ENCODE measurements at places on chromosomes 2 and 18.

- DNase-seq, result no peak
These were observed 89.7 kb downstream of the SPTBN1 start for GRCh38 chr2:54545702-54546450.

DNA sequence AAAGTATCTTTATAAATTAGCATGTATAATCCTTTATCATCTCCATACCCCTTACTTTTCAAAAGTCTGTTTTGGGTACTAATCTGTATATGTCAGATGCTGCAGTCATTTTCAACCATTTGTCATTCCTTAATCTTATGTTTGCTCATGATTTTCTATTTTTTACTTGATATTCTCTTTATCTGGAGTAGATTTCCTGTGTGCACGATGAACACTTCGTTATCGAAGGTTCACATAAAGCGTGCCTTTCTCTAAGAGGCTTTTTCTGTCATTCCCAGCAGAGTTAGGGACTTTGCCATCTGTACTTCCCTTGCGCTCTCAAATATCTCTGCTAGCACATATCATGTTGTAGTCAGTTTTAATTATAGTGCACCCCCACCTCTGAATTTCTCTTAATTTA, 123.2 kb downstream of the BIRC6 start:
- DNase-seq, result no peak

GRCh38 chr2:16632598-16632997, 33.0 kb downstream of the CYRIA start:
- no peak for DNase-seq

- DNase-seq, result no peak
These were observed 12.0 kb upstream of the ATP6V1C2 start for GRCh38 chr2:10709290-10709939.

DNA sequence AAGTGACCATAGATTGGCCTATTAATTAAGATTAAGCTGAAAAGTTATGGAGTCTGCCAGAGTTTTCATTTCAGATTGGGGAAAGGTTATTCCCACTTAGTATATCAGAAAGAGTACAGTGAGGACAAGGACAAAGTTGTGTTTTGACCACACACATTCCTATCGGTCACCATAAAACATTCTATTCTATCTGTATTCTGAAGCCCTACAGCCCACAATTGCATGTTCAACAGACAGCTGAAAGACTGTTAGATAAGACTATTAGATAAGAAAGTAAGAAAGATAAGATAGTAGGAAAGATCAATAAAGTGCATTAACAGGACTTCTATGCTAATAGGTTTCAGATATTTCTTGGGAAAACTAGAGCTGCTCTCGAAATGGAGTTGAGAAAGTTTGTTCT, 26.7 kb upstream of the ACYP2 start:
- DNase-seq, result no peak

DNA sequence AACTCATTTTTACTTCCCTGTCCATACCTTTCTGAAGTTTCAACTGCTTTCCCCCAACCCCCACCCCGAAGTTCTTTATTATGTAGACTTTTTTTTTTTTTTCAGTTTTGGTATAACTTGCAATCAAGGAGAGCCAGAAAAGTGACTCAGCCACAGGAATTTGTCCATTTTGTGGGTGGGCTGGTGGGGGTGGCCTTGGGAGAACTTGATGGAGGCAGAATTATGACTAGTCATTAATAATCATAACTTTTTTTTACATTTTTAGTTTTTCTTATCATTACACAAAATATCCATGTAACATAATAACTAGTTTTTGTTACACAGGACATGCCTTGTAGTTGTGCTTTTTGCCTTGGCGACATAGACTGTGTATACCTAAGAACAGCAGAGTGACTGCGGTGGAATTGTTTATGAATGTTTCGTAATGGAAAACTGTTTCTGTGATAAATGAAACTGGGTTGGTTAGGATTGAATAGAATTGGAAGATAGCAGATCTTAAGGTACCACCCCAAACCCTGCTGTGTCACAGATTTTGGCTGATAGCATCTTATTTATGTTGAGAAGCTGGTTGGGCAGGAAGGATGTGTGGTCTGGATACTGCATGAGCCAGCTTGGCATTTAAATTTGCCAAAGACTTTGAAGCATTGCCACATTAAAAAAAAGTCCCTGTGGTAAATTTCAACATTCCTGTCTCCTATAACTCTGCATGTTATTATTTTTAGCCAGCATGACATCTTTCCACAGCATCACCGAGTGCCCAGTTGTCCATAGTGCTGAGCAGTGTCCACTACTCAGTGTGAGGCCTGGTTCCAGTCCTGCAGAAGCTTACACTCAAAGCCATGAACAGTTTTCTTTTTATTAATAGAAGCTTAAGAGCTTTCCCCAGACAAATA, 30.7 kb downstream of the LYPD6B start:
- no peak for DNase-seq

GRCh38 chr2:160270571-160271113, 70.6 kb upstream of the ITGB6 start:
- no peak for DNase-seq

- no peak for DNase-seq
These were observed 9.8 kb downstream of the TUBB6 start for GRCh38 chr18:12317664-12318333.

DNA sequence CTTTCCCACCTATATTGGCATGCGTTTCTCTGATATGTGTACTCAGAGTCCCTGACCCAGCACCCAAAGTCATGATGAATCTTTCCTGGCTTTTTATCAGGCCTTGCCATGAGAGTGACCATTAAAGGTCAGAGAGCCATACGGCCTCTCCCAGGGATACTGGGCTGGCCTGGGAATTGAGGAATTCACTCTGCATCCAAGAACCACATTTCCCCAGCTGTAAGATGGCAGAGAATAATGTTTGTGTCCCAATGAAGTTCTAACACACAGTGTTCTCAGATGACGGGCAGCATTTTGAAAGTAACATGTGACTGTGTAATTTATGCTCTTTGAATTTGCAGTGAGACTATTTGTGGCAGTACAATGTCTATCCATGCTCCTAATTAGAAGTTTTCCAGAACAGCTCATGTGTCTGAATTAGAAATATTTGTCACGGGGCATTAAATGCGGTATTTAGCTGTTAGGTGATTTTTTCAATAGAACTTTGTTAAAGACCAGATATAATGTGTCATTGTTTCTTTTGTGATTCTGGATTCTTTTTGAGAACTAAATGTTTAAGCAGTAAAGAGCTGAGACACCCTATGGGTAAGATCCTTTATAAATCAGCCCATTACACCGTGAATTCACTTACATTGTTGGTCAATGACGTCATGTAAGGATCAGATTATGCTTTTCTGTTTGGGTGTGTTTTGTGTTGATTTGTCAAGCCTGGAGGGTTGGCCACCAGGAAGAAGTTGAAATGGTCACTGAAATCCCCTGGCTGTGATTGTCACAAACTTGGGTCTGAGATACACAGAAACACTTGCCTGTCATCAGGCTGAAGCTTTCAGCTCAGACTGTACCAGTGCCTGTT, 7.3 kb upstream of the SLC3A1 start:
- DNase-seq, result no peak

DNA sequence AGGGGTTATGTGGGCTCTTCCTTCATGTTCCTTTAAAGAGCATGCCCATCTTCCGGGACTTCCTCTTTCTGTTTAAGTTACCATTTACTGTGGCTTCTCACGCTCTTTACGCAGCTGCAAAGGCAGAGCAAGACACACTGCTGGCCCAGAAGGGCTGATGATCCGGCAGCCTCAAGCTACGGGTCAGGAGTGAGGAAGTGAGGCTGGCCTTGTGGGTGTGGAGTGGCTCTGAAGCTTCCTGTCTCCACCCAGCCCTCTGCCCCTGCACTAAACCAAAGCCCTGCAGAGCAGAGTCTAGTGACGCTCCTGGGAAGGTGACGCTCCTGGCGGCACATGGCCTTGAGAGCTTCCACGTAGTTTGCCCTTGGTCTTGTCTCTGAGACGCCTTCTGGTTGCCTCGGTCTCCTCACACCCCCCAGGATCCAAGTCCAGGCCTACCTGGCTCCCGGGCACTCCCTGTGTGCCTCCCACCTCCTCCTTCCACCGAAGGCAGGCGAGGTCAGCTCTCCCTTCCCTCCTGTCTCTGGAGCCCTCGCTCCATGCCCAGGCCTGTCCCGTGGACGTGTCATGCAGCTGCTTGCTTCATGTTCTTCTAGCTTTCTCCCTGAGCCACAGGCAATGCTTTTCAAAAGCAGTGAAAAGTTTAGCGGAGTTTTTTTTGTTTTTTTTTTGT, 50.3 kb downstream of the ARL4C start:
- DNase-seq, result peak; percentile 58

DNA sequence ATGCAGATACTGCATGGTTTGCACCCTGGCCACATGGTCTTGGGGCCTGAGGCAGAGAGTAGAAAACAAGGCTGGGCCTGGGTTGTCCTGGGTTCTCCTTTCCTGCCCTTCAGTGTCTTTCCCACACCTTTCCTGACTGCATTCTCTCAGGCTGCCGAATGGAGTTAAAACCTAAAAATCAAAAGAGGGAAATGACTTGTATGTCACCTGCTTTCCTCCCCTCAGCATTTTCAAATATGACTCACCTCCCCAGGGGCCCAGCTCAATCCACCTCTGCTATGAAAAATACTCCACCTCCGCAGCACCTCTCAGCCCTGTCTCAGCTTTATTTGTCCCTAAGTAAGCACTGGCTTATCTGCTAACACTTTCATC, 457.8 kb upstream of the MEX3C start:
- DNase-seq, result no peak

- no peak for DNase-seq
These were observed 1088.1 kb downstream of the TSN start for GRCh38 chr2:122843503-122843902.

DNA sequence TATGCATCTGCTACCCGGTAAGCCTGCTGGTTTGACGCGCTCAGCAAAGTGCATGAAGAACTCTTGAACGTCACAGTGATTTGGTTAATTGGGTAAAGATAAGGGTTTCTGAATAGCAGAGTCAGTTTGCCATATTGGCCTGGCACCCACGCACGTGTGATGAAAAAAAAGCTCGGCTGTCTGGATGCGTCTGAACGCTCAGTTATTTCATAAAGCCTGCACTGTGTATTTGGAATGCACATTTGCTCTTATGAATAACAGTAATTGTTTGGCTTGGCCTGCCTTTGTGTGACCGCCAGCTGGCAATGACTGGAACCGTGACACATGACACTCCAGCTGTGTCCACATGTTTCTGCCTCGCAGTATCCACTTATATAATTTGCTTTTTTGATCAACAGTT, 129.2 kb upstream of the MEIS1 start:
- DNase-seq, result no peak

- DNase-seq, result no peak
These were observed 115.3 kb upstream of the THOC1 start for GRCh38 chr18:383135-383534.

DNA sequence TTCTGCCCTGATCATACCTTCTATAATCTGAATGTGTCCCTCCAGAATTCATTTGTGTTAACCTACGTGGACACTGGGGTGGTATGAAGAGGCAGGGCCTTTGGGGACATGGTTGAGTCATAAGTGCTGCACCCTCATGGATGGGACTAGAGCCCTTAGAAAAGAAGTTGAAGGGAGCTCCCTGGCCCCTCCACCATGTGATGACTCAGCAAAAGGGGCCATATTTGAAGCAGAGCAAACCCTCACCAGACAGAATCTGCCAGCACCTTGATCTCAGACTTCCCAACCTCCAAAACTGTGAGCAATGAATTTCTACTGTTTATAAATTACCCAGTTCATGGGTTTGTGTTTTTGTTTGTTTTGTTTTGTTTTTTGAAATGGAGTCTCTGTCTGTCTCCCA, 33.4 kb upstream of the CD207 start:
- no peak for DNase-seq

DNA sequence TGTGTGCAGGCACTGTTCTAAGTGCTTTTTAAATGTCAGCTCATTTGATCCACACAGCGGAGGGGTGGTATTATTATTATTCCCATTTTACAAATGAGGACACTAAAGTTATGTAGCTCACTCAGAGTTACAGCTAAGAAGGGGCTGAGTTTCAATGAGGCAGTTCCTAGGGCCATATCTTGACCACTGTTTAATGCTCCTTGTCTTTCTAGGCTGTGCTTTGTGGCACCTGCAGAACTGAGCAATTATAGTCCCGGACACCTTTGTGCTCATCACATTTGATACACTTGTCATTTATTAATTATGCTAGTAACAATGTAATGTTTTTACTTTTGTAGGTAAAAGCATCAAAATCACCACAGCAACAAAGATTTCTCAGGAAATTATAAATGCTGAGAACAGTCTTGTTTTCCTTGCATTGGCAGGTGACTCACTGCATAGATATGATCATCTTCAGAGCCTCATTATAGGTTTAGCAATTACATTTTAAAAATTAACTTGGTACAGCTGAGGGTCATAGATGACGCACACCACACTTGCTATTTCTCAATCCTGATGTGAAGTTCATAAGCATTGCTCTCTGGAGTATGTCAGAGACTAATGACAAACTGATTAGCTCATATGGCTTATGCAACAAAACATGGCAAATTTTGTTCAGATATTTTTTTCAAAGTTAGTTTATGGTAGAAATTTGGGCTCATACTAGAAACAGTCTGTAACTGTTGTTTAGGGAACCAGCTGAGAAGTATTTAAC, 366.8 kb downstream of the TGIF1 start:
- no peak for DNase-seq

DNA sequence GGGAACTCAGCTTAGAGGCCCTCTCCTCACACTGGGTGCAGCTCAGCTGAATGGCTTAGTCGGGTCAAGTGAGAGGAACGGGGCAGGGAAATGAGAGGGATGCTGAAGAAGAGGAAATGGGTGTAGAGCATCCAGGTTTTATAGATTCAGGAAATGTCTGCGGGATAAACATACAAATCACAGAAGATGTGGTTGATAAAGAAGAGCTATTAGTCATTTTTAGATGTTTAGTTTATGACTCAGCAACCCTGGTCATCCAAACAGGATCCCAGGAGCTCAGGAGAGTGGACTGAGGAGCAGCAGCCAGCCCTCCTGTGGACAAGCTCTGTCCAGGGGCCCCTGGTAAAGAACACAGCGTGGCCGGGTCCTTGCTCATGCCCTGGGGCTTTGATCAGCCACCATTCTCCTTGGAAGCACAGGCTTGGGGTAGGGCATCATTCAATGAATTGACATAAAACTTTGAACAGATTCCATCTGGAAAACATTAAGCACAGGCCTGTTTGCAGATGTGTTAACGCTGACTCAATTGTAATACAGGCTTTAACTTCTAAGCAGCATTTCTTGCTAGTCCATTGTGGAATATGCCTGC, 83.0 kb downstream of the NPAS2 start:
- DNase-seq, result no peak

DNA sequence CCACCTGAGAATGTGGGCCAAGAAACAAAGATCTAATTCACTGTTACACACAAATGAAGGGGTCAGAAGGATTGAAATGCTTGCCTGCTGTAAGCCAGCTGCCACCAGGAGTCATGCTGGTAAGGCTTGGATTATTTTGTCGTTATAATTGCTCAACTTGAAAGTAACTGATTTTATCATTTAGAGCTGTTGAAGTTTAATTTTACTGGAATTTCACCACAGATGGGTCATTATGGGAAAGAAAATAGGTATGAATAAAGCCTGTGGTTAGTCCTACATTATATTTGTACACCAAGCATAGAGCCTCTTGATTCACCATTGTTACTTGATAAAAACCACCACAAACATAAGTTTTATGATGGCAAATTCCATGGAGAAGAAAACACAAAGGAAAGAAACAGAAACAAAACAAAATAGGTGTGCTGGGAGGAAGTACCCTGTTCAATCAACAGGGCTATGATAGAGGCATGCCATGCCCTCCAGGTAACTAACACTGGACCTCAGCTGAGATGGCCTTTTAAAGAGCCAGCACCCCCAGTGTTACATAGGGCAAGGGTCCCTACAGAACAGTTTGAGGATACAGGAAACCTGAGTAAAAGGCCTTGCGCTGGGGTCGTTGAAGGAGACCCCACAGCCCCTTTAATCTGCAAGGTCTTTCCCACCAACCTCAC, 3.0 kb downstream of the CLEC4F start:
- no peak for DNase-seq
